ENCODE measurements at places on chromosomes 6 and 20.

GRCh38 chr6:157260735-157261410 is 62.4 kb downstream of the TMEM242 start:
- DNase-seq = no peak

- DNase-seq = no peak
These were observed 26.0 kb downstream of the KLHL31 start for GRCh38 chr6:53639520-53639919.

- no peak for DNase-seq
These were observed 326.4 kb downstream of the KIF16B start for GRCh38 chr20:16246870-16247269.

- no peak for DNase-seq
These were observed 87.7 kb downstream of the PDE7B start for GRCh38 chr6:135939208-135939591.

- no peak for DNase-seq
These were observed 41.0 kb downstream of the PLEKHG1 start for GRCh38 chr6:150640556-150641209.

- no peak for DNase-seq
These were observed 230.4 kb downstream of the PLCB1 start for GRCh38 chr20:8362457-8362856.

DNA sequence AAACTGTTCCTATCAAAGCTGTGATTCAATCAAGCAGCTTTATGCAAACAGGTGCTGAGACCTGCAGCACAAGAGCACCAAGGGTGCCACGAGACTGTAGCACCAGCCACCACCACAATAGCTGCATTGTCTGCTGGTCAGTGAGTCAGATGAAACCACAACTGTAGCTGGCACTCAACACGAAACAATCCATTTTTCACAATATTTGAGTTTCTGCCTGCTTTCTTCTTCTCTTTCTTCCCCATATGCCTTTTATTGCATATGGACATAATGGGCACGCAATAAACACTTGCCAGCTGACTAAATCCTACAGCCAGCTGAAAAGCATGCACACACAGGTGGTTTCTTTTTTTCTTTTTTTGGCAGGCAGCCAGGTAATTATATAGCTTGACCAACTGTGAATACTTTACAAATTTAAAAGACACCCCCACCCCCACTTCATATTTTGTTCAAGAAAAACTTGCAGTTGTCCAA is 16.6 kb downstream of the SLC2A12 start:
- no peak for DNase-seq

DNA sequence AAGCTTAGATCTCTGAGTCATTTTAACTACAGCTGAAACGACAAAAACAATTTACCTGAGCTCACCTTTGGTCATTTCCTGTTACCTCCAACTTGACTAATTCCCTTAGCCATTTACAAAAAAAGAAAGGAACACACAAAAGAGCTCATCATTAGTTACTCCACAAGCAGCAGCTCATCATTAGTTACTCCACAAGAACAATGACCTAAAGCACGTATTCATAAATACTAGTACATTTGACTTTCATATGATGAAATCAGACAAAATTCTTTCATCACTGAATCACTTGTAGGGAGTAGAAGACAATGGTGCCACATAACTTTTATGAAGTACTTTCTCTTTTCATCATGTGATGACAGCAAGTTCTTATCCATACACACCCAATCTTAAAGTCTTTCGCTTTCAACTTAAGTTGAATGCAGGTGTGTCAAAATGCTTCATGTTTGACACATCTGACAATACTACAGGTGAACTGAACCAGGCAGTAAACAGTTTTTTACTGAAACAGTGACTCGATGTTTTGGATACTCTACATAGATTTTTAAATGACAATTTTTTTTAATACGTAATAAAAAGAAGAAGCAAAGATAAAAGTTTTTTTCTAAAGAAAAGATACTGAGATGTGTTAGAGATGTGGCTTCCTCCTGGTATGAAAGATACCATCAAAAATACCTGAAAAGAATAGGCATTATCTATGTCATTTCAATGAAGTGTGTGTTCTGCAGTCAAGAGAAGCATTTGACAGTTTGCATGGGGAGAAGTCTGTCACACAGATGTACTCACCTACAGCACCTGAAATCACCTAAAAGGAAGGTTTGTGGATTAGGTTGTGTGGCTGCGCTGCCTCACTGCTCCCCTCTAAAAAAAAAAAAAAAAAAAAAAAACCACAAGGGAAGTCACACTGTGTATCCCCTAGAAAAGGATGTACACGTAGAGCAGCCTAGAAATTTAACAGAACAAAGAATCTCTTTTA is 109.1 kb downstream of the PRDM1 start:
- DNase-seq = peak; percentile 50

GRCh38 chr6:150230164-150230561 is 87.3 kb downstream of the PPP1R14C start:
- DNase-seq = no peak

- DNase-seq = no peak
These were observed 34.7 kb upstream of the IRF4 start for GRCh38 chr6:356828-357251.

DNA sequence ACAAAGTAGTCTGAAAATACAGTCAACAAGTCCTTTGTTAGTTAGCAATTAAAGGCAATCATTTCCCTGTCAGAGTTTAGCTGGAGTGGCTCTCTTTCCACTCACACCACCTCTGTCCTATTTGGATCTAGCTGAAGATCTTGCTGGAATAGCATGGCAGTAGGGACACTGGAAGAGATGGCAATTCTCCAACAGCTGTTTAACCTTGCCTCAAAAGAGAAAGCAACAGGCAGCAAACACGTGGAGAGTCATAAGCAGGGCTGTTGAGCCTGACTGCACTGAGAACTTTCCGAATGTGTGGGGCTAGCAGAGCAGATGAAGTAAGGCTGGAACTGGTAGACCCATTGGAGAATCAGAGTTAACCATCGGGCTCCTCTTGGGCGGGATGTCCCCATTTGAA is 38.0 kb upstream of the PRSS35 start:
- no peak for DNase-seq

- DNase-seq = no peak
These were observed 15.9 kb upstream of the PEDS1 start for GRCh38 chr20:50169329-50169823.

- DNase-seq = no peak
These were observed 28.8 kb upstream of the APMAP start for GRCh38 chr20:25021336-25021735.

GRCh38 chr6:14174996-14175395 is 57.4 kb downstream of the CD83 start:
- DNase-seq = no peak

- DNase-seq = no peak
These were observed 74.4 kb downstream of the NOL4L start for GRCh38 chr20:32510601-32511357.

GRCh38 chr6:17762651-17763050 is 55.9 kb upstream of the NUP153 start:
- DNase-seq = no peak

GRCh38 chr6:166587631-166588413 is 1.3 kb upstream of the RAMACL start:
- no peak for DNase-seq

DNA sequence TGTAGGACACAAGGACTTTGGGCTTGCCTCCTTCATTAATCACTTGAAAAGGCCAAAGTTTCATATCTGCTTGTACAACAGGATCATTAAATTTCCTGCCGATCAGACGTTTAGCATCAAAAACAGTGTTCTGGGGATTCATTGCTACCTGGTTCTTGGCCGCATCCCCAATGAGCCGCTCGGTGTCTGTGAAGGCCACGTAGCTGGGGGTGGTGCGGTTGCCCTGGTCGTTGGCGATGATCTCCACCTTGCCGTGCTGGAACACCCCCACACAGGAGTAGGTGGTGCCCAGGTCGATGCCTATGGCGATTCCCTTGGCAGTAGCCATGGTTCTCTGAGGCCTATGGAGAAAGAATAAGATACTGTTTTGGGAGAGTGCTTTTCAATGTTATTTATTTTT is 3.4 kb downstream of the HSPA1L start:
- DNase-seq = no peak

DNA sequence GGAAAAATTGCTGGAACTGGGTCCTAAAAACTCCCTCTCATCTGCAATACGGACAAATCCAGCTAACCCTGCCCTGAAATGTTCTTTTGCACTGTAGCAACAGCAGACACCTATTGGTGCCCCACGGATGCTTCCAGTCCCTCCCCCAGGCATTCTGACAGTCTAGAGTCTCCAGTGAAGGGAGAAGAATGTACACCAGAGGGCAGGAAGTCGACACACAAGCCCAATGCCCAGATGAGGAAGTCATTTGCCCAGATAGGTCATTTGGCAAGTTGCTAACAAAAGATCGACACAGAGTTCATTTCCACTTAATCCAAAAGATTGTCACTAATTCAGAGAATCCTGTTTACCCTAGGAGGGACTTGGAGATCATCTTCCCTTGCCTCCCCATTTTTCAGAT is 293.0 kb upstream of the PRDM1 start:
- no peak for DNase-seq

DNA sequence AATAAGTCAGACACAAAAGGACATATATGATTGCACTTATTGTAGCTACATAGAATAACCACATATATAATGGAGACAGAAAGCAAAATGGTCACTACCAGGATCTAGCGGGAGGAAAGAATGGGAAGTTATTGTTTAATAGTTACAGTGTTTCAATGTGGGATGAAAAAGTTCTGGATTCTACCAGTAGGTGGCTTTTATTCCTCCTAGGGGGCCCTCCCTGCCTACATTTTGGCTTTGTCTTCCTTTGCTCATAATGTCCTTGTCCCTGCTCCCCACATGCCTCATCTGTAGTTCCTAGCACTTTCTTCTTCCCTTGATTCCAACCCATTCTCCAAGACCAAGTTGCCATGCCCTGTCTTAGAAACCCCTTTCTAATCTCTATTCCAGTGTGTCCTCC is 16.3 kb downstream of the ZNF133 start:
- no peak for DNase-seq

GRCh38 chr20:1802385-1803060 is 92.7 kb upstream of the SIRPA start:
- no peak for DNase-seq

GRCh38 chr6:24227556-24227955 is 101.5 kb downstream of the NRSN1 start:
- no peak for DNase-seq

DNA sequence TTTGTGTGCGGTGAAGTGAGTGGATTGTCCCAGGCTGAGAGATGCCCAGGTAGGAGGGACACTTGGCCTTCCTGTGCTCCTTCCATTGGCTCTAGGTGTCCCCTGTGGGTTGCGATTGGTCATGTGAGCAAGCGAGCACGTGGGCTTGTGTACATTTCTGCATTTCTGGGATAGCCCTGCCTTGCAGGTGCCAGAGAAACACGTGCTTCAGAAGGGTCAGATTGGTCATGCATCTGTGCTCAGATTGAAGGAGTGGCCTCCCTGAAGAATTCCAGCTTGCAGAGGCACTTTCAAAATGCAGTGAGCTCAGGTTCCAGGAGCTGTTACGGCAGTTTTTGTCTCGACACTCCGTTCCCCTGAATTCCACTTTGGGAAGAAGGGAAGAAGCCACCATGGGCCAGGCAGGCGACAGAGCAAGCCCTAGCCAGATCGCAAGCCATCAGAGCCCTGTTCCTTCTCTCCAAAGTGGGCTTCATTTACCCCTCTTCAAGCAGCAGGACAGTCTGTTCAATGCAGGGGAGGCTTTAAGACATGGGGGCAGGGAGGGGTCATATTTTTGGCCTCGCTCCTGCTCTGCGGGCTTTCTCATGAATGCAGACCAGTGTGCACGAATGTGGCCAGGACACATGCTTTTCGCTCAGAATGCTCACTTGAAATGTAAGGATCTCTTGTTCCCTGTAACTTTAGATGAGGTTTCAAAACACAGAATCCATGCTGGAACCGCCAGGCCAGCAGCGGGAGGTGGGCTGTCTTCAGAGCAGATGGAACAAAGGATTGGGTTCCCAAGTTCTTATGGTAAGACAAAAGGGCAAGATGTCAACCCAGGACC is 78.6 kb upstream of the AKAP12 start:
- DNase-seq = peak; percentile 6

- DNase-seq = no peak
These were observed 441.4 kb downstream of the COL12A1 start for GRCh38 chr6:74764486-74764885.

DNA sequence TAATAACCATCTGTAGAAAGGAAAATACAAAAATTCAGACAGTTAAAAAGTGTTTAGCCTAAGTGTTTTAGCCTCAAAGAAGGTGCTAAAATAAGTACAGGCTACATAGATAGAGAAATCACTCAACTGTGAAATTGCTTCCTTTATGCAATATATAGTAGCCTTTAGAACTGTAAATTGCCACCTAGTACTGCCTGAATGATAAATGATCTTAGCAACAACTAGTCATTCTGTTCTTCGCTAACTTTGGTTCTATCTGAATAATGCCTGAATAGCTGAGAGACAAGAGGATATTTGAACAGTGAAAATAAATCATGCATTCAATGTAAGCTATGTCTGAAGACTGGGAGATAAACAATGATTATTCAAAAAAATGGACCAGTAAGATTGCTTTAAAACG is 603.3 kb upstream of the PTCHD4 start:
- DNase-seq = no peak

GRCh38 chr6:73085443-73085871 is 139.8 kb downstream of the KHDC1L start:
- no peak for DNase-seq

DNA sequence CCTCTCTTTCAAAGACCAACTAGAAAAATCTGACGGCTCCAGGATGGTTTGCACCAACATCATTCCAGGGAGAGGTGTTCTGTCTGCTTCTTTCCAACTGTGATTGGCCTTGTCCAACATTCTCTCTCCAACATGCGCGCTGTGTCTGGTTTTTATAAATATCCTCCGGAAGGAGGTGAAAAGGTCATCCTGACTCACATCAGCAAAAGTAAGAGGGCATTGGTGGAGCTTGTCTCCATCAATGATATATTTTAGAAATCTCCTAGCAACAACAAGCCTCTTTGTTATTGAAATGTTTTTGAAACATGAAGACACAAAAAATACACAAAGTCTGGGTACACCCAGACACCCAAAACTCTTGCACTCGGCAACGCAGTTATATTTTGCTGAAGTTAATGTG is 475.3 kb upstream of the JARID2 start:
- DNase-seq = peak; percentile 56

GRCh38 chr20:46118481-46119020 is 437 bp downstream of the CD40 start:
- DNase-seq = no peak

DNA sequence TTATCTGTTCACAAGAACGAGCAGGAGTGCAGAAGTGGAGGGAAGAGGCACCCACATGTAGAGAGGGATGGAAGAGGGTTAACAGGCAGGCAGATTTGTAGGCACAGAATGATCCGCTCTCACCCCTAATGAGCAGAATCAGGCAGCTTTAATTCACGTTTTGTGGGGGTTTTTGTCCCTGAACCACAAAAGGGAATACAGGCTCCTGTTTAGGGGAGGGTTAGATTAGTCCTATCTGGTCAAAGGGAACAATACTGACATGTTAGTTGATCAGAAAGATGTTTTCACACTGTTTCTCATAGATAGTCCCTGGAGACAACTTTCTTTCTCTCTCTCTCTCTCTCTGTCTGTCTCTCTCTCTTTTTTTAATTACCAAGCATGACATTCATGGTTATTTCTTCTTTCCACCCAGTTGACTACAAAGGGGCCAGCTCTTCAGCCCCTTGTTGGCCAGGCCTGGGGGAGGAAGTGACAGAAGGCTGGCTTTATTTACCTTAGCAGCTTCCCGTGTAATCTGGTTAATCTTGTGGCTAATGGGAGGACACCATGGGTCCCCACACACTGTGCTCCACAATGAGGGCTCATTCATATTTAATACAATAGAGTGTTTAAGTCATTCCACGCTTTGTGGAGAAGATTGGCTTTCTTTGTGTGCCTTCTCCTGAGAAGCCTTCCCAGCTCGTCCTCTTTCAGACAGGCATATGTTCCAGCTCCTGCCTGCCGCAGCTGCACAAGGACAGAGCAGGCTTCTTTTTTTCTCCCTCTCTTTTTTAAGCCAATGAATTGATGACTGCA is 958.8 kb downstream of the TFAP2A start:
- DNase-seq = no peak

All from non-pigmented ciliary epithelial cell (primary cell).